Stimulated activated CD4-positive, alpha-beta T cell treated with anti-CD3 and anti-CD28 coated beads, Interleukin-12 subunit alpha, Interleukin-12 subunit beta, amount 100 ng/mL, for 4 hours (primary cell): ENCODE measurements at places on chromosomes 1 and 21.
A peak's percentile ranks its signal among the peaks of the same experiment; 100 is the strongest.

DNA sequence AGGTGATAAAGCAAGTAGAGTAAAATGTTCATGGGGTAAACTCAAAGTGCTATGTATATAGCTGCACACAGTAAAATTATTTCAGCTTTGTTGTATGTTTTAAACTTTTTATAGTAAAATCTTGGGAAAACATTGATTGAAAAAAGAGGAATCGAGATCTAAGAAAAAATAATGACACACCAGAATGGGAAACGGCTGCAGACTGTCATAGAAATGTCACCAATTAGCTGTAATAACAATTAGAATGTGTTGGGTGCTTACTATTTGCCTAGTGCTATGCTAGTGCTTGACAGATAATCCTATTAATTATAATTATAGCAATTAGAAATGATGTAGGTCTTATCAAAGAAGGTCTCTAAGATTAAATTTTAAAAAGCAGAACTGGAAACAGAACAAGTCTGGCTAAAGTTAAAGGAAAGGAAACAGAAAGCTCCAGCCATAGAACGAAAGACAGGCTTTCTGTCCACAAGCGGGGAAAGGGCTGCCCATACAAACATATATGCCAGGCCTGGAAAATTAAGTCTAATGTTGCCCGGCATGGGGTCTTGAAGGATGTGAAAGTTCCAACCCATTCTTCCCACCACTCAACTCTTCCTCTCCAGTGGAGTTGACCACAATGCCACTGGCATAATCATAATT lies 5.0 kb downstream of the PCNX2 start:
- DNase-seq: no peak

- no peak for DNase-seq
Measured at GRCh38 chr1:182330303-182330702, 61.3 kb downstream of the GLUL start.

DNA sequence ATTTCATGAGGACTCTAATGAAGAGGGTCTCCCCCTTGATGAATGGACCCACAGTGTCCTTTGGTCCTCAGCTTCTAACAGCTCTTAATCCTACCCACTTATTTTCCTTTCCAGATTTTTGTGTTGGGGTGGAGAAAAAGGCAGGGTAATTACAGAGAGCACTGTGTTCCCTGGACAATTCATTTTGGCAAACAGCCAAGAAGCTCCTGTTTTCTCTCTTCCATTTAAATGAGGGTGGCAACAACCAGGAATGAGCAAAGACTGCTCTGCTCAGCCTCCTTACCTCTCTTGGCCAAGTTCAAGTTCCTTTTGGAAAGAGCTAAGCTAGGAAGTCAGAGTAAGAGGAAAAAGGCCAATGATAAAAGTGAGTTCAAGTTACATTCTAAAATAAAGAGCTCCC lies 11.9 kb downstream of the XKR8 start:
- no peak for DNase-seq

GRCh38 chr1:38852780-38853179 lies 6.8 kb downstream of the RRAGC start:
- no peak for DNase-seq

DNA sequence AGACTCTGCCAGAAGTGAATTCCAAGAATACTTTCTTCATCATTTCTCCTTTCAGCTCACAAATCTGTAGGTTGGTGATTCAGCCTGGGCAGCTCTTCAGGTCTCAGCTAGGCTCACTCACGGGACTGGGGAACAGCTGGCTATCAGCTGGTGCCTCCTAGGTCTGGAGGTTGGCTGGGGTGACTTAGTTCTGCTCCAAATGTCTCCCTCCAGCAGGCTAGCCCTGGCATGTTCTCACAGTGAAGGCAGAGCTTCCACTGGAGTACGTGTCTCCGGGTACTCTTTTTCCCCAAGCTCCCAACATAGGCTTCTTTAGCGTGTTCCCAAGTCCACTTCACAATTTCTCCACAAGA lies 12.5 kb upstream of the VAMP4 start:
- DNase-seq: no peak

DNA sequence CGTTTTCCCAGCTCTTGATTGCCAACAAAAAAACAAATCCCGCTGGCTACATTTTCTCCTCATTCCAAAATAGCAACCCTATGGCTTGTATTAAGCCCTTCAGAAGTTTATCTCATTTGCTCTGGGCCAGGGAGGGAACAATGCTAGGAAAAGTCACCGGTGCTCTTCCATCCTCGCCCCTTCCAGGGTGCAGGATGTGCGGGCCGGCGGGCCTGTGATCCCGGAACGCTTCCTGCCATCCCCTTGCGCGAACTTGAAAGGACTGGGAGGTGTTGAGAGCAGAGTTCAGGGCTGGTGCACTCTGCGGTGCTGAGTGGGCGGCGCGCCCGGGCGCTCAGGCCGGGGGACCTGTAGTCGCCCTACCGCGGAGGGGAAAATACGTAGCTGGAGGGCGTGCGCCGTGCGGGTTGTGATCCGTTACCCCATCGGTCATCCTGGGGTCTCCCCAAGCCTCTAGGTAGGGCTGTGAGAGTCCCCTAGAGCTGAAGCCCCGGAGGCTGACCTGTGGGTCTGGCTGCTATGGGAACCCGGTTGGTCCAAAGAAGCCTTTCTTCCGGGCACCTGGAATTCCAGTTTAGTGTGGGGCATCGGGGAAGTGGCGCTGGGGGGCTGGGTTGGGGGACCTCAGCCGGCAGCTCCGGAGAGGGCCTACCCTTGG lies 13.1 kb downstream of the NR5A2 start:
- DNase-seq: no peak

DNA sequence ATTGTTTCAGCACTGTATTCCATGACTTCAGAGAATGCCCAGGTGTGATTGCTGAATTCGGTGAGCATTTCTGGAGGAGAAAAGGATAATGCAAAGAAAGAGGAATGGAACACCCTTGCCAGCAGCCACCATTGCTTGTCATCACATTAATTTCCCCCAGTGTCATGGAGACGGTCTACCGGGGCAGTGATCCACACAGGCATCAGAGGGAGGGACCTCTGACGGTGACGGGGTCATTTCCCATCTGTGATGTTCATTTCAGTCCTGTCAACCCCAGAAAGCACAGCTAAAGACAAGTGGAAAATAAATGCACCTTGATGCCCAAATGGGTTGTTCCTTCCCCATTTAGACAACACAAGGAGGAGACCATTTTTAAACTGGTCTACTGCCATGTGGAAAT lies 376.4 kb downstream of the PCP4 start:
- no peak for DNase-seq

DNA sequence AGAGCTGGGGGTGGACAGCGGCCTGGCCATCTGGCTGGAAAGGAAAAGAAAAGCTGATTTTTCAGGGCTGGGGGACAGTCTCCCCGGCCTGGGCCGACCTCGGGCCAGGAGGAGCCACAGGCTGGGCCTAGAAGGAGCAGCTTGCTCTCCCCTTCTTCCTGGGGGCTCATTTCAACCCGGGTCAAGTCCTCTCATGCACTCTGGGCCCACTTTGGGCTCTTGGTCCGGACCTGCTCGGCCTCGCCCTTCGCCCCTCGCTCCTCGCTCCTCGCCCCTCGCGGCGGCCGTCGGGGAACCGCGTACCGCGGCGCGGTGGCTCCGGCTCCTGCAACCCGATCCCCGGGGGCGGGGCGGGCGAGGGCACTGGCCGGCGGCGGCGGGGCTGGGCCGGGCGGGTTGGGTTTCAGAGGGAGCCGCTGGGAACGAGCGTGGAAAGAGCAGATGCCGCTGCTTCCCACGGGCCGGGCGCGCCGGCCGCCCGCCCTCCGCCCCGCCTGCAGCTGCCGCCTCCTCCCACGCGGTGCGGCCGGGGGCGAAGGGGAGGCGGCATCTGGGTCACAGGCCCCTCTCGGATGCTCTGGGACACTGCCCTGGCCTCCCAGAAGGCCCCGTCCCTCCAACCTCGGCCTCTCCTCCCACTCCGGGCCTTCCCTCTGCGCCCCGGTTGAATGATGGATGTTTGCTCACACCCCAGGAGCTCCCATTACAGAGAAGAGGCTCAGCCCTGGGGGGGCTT lies 6.6 kb downstream of the HEYL start:
- DNase-seq: no peak

DNA sequence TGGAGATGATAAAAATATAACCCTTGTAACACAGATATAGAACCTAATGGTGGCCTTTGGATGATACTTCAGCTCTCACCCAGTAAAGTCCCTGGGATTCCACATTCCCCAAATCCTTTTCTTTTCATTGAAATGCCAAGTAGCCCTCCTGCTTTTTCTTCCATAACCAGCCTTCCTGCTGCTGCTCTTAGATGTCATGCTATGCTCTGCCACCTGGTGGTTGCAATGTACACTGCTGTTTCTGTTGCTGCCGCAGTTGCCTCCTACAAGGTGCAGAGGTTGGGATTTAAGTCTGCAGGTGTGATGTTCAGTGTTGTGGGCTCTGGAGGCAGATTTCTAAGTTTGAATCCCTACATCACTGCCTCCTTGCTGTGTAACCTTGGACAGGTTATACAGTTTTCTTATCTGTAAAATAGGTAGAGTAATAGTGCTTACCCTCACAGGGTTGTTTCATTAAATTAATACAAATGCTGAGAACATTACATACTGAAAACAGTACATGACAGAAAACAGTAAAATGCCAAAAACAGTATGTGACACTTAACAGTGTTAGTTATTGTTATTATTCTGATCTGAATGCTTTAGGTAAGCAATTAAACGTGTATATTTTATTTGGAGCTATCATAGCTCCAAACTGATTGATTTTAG lies 64.3 kb downstream of the CAMSAP2 start:
- peak; percentile 69 for DNase-seq

GRCh38 chr1:11908095-11908675 lies 18.0 kb downstream of the KIAA2013 start:
- DNase-seq: peak; percentile 56

GRCh38 chr1:62800825-62801306 lies 16.9 kb downstream of the ATG4C start:
- no peak for DNase-seq

DNA sequence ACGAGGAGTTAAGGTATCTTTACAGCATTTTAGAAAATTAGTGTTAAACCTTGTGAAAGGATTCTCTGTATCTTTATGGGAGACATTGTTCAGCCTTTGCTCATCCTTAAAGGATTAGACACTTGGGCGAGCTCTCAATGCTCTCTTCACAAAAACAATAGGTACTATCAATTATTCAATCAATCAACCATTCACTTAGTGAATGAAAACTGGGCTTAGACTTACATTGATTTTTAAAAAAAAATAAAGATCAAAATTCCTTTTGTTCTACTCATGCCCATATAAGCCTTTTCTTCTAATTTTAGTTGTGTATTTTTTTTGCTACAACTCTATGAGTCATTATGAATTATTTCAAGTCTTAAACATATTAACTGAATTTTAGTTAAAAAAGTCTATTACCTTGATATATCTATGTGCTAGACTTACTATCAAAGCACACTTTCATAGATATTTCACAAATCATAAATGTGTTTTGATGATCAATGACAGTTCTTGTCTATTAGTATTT lies 181.2 kb downstream of the DPYD start:
- no peak for DNase-seq

DNA sequence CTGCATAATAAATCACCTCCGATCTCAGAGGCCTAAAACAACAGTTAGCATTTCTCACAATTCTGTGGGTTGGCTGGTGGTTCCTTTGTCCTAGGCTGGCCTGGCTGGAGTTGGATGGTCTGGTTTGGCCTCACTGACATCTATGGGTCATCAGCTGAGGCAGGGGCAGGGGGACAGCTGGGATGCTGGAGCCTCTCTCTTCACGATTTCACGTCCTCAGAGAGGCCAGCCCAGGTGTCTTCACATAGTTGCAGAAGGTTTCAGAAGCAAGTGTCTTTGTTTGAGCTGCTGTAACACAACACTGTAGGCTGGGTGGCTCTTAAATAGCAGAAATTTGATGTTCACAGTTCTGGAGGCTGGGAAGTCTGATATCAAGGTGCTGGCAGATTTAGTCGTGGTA lies 155.5 kb upstream of the CACNA1E start:
- no peak for DNase-seq

GRCh38 chr21:38787016-38787415 lies 18.7 kb upstream of the ETS2 start:
- no peak for DNase-seq

- DNase-seq: no peak
Measured at GRCh38 chr1:235851939-235852338, 14.8 kb downstream of the LYST start.

DNA sequence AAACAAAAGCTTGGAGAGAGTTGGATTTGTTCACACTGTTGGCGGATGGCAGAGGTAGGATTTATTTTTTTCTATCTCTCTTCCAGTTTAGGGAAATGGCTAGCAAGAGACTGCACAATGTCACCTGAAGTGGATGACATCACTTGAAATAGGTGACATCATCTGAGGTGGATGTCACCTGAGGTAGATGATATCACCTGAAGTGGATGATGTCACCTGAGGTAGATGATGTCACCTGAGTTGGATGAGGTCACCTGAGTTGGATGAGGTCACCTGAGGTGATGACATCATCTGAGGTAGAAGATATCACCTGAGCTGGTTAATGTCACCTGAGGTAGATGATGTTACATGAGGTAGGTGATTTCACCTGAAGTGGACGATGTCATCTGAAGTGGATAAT lies 413.4 kb downstream of the DSCAM start:
- no peak for DNase-seq

GRCh38 chr1:11616766-11617165 lies 37.5 kb downstream of the FBXO2 start:
- no peak for DNase-seq

DNA sequence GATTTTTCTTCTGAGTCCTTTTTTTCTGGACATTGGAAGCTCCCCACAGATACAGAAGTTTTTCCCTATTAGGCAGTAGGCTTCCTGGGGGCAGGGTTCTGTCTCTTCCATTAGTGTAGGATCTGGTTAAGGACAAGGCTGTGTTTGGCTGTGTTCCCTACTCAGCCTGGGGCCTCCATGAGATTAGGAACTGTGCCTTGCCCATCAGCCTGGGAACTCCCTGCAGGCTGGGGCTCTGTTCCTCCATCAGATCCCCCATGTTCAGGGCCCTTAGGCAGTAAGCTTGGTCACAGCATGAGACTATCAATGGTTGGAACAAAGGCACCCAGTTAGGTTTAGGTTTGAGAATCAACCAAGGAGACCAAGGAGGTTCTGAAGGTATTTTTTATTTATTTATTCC lies 22.7 kb downstream of the NAV1 start:
- DNase-seq: no peak

DNA sequence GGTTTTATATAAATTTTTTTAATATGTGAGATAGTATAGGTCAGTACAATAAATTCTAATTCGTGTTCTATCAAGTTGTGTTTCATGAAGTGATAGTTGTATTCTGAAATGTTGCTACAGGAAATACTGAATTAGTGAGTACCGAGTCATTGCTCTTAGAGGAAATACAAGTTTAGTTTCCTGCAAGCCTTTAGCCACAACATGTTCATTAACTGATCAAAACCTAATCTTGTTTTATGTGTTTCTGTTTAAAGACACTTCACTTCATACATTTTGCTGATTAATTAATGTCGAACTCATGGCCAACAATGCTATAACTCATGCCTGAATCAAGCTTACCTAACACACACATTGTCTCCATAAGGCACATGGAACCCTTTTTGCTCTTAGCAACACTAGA lies 43.6 kb downstream of the LRRC7 start:
- DNase-seq: no peak

DNA sequence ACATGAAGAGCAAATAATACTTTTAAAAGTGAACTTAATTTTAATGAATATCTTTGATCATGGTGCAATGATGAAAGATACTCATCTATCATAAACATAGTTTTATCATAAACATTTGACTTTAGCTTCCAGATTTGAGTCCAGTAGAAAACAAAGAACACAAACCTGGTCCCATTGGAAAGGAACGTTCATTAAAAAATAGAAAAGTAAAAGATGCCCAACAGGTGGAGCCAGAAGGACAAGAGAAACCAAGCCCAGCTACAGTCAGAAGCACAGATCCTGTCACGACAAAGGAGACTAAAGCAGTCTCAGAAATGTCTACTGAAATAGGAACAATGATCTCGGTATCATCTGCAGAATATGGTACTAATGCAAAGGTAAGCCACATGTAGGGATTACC lies 55.6 kb upstream of the MYOCOS start:
- no peak for DNase-seq
